ENCODE measurements at places on chromosomes 7 and 10.

GRCh38 chr7:46026741-46027140 lies 105.7 kb upstream of the IGFBP3 start:
- no peak for DNase-seq

DNA sequence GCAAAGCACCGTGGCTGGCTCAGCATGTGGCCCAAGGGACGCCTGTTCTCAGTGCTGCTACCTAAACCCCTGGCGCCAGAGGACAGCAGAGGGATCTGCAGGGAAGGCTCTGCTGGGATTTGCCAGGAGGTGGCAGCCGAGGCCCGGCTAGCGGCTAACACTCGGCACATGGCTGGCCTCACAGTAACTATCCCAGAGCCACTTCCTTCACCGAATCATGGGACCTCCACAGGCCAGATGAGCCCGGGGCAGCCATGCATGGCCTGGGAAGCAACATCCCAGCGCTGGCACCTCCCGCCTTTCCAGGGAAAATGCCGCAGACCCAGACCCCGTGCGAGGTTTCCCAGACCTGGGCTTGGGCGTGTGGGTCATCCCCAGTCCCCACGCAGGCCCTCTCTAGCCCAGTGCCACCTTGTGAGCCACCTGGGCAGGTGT lies 36.4 kb downstream of the DPYSL4 start:
- DNase-seq, result peak; percentile 44

DNA sequence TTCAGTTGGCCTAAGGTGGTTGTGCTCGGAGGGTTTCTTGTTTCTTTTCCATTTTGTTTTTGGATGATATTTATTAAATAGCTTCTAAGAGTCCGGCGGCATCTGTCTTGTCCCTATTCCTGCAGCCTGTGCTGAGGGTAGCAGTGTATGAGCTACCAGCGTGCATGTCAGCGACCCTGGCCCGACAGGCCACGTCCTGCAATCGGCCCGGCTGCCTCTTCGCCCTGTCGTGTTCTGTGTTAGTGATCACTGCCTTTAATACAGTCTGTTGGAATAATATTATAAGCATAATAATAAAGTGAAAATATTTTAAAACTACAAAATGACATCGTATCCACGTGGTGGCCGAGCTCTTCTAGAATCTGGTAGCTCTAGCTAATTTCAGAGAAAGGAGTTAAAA lies 20.4 kb downstream of the GATA3 start:
- DNase-seq, result no peak

DNA sequence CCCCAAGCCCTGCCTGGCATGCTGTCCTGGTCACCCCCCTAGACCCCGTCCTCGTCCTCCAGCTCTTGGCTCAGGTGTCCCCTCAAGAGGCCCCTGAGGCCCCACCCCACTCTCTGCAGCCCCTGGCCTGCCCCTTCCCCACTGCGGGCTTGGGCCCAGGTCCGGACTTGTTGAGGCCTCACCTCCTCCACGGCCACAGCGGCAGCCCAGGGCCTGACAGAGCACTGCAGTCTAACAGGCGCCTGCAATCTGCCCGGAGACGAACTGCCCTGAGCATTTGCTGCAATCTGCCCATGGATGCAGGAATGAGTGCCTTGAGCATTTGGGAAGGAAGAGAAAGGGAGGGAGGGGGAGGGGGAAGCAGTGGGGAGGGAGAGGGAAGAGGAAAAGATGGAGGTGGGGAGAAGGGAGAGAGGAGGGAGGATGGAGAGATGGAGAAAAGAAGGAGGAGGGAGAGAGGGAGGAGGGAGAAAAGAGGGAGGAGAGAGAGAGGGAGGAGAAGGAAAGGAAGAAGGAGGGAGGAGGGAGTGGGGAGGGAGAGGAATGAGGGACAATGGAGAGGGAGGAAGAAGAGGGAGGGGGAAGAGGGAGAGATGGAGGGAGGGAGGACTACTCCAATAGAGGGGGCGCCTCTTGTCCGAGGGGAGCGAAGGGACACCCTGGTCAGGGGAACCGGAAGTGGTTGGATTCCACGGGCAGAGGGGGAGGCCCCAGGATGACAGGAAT lies 73.9 kb downstream of the PDGFA start:
- DNase-seq, result no peak

DNA sequence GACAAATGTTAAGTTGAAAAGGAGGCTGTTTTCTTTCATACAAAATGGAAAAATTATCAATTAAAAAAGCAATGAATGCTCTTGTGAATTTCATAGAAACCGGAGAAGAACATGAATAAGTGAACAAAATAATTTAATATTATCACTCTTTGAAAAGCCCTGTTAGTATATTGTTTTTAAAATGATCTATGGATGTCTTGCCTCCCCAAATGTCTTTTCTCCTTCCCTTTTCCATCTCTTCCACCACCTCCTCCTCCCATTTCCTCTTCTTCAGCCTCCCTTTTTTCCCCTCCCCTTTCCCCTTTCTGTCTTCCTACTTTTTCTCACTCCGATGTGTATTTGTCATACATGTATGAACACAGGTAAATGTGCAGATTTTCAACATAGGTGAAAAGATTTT lies 234.7 kb downstream of the MALRD1 start:
- no peak for DNase-seq

GRCh38 chr10:117775526-117775925 lies 233.0 kb downstream of the EMX2 start:
- DNase-seq, result no peak

DNA sequence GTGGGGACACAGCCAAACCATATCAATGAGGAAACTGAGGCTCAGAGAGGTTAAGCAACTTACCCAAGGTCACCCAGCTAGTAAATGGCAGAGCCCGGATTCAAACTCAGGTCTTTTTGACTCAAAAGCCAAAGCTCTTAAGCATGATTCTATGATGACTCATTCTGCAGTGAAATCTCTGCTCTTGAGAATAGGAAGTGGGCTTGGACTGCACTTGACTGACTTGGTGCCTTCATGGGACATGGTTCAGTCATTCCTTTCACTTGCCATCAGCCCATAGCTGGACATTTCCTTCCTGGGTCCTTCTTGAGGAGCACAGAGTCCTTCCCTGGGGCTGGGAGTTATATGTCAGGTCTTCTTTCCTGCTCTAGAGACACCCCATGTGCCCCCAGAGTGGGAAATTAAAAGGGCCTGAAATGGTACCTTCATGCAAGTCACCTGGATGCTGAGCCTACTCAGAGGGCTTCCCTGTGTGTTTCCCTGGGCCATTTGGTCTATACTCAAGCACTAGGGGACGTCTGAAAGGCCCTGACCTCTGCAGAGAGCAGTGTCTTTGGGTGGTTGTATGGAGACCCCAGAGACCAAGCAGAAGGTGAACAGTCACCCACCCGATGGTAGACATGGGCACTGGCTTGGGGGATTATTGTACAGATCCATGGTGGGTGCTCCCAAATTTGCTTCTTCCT lies 62.4 kb upstream of the SDK1 start:
- DNase-seq, result no peak

GRCh38 chr10:132392811-132393694 lies 3.9 kb upstream of the PWWP2B start:
- DNase-seq, result no peak

DNA sequence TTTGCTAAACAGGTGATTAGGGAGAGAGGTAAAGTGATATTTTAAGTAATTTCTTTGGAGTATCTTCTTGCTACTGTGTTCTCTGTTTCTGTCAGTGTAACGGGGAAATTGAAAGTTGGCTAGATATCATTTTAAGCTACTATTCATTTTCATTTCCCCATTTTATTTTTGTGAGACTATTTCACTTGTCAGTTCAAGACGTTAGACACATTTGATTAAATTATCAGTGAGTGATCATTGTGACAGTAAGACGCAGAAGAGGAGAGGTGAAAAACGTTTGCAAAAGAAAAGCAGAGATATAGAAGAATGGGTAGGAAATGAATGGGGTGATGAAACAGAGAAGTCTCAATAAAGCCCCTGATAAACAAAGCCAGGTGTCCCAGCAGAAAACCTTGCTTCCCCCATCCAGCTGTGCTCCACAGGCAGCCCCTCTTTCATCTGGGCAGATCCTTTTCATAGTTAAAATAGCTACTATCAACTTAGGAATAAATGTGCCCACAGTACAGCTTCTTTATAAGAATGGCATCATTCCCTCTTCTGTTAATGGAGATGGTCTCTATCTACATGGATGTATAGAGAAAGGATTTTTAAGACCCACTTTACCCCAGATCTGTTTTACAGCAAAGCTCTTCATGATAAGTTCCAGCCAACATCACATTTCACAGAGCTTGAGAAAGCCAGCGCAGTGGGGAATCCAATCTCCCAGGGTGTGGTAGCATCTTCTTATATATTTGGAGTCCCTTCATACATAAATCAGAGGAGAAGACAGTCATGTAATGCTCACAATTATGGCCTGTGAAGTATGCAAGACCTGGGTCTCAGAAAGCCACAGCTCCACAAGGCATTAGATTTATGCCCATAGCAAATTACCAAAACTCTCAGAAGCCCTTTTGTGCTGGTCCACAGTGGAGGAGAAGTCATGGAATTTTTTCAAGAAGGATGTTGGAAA lies 138.1 kb upstream of the ITGB1 start:
- no peak for DNase-seq

DNA sequence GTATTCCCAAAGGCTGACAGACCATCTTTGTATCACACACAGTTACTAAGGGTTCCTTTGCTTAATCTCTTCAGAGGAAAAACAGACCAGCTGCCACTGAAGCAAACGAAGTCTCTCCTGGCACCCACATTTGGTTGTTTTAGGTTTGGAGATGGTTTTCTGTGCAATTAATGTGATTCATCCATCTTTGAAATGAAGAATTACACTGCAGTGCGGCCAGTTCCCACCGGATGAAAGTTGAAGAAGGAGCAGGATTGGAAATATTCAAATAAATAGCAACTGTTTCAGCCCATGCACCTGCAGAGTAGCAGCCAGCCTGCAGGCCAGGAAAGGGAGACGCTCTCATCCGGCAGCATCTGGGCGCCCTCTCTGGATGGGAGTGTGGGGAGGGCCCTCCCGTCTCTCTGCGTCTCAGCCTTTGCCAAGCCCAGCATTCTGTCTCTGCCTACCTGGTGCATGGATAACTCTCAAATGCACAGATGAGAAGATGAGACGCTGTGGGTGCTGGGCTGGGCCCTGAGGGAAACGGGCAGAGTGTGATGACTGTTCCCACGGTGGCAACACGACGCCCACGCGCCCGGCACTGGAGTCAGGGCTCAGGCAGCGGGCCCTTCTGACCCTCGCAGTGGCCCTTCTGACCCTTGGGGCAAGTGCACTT lies 214.0 kb downstream of the PTPRN2 start:
- no peak for DNase-seq

- no peak for DNase-seq
Measured at GRCh38 chr10:71059054-71059818, 153.1 kb upstream of the UNC5B start.

All from AG09319 (cell line).